Mammary microvascular endothelial cell (primary cell): ENCODE measurements at places on chromosomes 1 and 21. TPM values are rescaled to one million over a fixed set of nuclear protein-coding genes. Genes with fewer than 3 reads are reported as not detected.

The SPATA1 gene
- 0.25 TPM in 1 of 2 replicates, not detected in the other for total RNA-seq

The OR2T11 gene
- total RNA-seq: not detected in 2 replicates

The PAPPA2 gene
- 0.05 and 0.13 TPM in 2 replicates for total RNA-seq

The RYR2 gene
- total RNA-seq: 0.07 TPM in 1 of 2 replicates, not detected in the other

The LHX8 gene
- total RNA-seq: not detected in 2 replicates

The CAMK1G gene
- not detected in 2 replicates for total RNA-seq

The CHI3L1 gene
- not detected in 2 replicates for total RNA-seq

The THEMIS2 gene
- total RNA-seq: 13.9 and 18.1 TPM in 2 replicates

The SNX27 gene
- 11.6 and 11.8 TPM in 2 replicates for total RNA-seq

The AMY1C gene
- total RNA-seq: not detected in 2 replicates

The TSSK3 gene
- total RNA-seq: not detected in 2 replicates

The OTUD3 gene
- 1.8 and 2.1 TPM in 2 replicates for total RNA-seq

The OR2AK2 gene
- total RNA-seq: not detected in 2 replicates

The LCE1D gene
- total RNA-seq: not detected in 2 replicates

The DIRAS3 gene
- total RNA-seq: 0.49 and 0.73 TPM in 2 replicates

The KRTAP10-1 gene
- not detected in 2 replicates for total RNA-seq

The KIF21B gene
- 1.00 and 1.2 TPM in 2 replicates for total RNA-seq

The CFHR4 gene
- not detected in 2 replicates for total RNA-seq

The LCE3E gene
- total RNA-seq: not detected in 2 replicates

The ZNF593 gene
- 41.5 and 57.4 TPM in 2 replicates for total RNA-seq

The ZFYVE9 gene
- 13.5 and 16.3 TPM in 2 replicates for total RNA-seq

The PRR9 gene
- total RNA-seq: not detected in 2 replicates

The ERRFI1 gene
- 13.3 and 13.9 TPM in 2 replicates for total RNA-seq
